ENCODE measurements at places on chromosomes 7 and 10.

DNA sequence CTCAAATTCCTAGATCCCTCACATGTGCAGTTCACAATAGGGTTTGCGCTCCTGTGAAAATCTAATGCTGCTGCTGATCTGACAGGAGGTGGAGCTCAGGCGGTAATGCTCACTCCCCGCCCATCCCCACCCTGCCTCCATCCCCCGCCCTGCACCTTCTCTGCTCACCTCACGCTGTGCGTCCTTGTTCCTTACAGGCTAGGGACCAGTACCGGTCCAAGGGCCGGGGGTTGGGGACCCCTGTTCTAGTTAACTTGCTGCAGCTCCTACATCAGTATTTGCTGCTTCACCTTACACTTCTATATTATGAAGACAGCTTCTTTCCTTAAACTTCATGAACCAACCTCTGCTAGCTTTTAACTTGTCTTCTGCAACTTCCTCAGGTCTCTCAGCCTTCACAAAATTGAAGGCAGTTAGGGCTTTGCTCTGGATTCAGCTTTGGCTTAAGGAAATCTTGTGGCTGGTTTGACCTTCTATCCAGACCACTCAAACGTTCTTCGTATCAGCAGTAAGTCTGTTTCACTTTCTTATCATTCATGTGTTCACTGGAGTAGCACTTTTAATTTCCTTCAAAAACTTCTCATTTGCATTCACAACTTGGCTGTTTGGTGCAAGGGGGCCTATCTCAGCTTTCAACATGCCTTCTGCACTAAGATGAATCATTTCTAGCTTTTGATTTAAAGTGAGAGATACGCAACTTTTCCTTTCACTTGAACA lies 1.7 kb upstream of the TNKS2 start:
- peak; percentile 33 for DNase-seq

DNA sequence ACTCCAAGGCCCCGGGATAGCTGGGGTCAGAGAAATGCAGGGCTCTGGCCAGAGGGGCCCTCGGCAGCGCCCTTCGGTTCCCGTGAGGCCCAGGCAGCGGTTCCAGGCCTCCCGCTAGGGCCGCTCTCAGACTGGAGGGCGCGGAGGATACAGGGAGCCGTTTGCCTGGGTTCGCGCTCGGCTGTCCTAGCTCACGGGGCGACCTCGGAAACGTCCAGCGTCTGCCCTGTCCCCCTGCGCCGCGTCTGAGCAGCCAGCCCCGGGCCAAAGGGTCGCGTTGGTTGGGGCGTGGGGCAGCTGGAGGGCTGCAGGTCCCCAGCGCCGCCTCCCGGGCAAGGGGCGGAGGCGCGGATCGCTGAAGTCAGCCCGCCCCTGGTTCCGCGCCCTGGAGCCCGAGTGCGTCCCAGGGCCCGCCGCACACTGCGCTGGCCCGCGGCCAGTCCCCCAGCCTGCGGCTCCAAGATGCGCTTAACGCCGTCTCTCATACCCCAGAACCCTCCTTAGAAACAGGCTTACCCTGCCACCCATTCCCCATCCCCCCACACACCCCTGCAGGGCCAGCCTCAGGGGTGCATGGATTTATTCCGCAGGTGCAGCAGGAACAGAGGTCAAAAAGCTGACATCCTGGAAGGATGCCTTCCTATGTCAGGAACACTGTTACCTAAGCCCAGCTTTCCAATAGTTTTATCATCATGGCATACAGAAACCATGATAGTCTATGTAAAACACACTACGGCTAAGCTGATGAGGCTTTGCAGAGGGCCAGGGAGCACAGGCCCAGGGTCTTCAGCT lies 22.1 kb upstream of the OPN4 start:
- peak; percentile 4 for DNase-seq

GRCh38 chr7:24291271-24291670 lies 7.3 kb downstream of the NPY start:
- DNase-seq = no peak

DNA sequence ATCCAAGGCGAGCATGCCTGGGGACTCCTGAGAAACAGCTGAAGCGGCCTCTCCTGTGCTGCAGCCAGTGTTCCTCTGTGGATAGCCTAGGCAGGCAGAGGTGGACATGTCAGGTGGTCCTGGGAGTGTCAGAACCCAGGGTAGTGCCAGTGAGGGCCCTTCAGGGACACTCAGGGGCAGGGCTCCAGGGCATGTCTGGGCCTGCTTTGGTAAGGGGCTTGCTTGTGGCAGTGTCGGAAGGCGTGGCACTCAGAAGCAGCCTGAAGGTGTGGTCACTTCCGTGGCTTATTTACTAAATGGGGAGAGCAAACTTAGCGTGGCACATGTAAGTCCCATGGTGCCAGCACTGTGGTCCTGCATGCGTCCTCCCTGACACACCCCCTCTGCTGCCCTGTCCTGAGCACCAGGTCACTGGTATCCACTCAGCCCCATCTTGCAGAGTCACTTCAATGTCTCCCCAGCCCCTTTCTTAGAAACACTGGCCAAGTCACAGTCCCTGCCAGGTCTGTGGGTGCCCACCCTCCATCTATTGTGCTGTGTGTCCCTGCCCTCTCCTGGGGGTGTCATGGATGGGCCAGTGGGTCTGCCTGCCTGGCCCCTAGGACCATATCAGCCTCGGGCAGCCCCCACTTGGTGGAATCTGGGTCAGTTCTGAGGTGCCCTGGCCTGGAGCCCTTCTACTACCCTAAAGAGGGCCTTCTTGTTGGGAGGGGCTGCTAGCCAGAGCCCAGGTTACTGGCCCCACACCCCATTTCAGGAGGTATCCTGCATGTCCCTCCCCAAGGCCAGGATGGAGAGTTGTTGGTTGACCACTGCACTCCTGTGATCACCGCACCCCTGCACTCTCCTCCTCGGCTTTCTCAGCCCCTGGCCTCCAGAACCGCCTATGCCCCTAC lies 6.4 kb downstream of the ZMIZ2 start:
- no peak for DNase-seq

DNA sequence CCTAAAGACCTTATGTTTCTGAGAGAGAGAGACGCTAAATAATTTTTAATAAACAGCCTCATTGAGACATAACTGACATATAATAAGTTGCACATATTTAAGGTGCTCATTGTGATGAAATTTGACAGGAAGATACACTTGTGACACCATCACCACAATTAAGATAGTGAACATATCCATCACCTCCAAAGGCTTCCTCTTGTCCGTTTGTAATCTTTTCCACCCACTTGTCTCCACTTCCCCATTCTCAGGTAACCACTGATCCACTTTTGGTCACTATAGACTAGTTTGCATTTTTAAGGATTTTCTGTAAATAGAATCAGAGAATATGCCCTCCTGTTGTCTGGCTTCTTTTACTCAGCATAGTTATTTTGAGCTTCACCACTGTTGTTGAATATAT lies 195.1 kb upstream of the WDR11 start:
- DNase-seq = no peak

DNA sequence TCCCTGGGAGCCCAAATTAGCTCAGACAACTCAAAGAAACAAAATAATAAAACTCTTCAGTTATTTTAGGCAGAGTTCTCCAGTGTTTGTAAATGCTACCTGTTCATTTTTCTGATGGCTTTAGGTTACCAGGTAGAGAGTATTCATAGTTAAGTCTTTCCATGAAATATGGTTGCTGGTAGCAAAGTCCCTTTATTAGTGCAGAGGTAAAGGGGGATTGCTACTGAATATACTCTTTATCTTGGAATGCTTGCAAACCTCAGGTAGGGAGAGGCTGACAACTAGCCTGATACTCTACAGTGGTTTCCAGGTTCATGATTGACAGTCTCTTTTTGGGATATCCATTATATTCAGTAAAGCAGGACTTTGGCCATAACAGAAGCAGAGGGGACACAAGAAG lies 6.5 kb downstream of the TAX1BP1 start:
- no peak for DNase-seq
